Ammon's horn (tissue), 1 donor: ENCODE measurements at places on chromosomes 16 and 17.

DNA sequence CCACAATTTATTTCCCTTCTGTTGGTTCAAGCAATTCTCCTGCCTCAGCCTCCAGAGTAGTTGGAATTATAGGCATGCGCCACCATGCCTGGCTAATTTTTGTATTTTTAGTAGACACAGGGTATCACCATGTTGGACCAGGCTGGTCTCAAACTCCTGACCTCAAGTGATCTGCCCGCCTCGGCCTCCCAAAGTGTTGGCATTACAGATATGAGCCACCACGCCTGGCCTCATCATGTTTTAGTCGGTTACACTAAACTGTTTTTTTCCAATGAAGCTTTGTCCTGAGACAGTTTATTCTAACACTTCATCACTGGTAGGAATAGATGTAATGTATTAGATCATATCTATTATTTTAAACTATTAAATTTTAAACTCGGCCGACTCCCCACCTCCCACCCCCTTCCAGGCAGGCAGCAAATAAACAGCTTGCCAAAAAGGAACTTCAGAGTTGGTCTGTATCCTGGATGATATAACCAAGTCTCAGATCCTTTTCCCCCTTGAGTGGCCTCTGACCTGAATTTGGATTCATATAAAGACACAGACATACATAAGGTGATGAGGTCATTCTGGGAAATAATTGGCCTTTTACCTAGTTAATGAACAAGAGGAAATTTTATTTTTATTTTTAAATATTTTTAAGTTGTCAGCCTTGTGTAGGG is 18.4 kb upstream of the CORO6 start:
- DNase-seq: no peak

GRCh38 chr17:44374306-44375195 is 10.9 kb upstream of the FAM171A2 start:
- DNase-seq: no peak

- no peak for DNase-seq
Observed at GRCh38 chr16:2335286-2335895, 5.1 kb downstream of the ABCA3 start.

DNA sequence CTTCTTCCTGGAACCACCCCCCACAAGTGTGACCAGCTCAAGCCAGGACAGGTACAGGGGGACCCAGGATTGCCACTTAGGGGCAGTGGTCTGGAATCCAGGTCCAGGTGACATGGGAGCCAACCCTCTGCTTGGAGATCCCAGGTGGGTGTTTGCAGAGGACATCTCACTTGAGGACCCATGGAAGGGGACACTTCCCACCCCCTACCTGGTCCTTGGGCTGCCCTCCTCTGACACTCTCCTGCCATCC is 145.5 kb downstream of the SEC14L1 start:
- DNase-seq: no peak

GRCh38 chr17:41575336-41575735 is 3.5 kb upstream of the KRT9 start:
- DNase-seq: no peak

DNA sequence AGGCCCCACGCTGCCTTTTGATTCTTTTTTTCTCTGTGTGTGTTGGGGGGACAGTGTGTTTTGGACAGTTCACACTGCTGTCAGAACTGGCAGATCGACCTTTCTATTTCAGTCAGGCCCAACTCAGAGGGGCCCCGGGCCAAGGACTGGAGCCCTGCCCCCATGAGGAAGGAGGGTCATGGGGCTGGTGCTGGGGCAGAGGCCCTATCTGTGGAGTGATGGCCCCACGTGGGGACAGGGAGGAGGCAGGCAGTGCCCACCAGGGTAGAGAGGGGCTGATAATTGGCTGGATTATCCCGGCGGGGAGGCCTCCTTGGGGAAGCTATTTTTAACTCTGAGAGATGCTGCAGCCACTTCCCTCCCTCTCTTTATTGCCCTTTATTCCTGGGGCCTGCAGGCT is 5.7 kb upstream of the KCNJ12 start:
- no peak for DNase-seq

GRCh38 chr16:17321824-17322223 is 148.9 kb downstream of the XYLT1 start:
- no peak for DNase-seq

GRCh38 chr17:164303-165235 is 16.9 kb downstream of the DOC2B start:
- DNase-seq: peak; percentile 79

DNA sequence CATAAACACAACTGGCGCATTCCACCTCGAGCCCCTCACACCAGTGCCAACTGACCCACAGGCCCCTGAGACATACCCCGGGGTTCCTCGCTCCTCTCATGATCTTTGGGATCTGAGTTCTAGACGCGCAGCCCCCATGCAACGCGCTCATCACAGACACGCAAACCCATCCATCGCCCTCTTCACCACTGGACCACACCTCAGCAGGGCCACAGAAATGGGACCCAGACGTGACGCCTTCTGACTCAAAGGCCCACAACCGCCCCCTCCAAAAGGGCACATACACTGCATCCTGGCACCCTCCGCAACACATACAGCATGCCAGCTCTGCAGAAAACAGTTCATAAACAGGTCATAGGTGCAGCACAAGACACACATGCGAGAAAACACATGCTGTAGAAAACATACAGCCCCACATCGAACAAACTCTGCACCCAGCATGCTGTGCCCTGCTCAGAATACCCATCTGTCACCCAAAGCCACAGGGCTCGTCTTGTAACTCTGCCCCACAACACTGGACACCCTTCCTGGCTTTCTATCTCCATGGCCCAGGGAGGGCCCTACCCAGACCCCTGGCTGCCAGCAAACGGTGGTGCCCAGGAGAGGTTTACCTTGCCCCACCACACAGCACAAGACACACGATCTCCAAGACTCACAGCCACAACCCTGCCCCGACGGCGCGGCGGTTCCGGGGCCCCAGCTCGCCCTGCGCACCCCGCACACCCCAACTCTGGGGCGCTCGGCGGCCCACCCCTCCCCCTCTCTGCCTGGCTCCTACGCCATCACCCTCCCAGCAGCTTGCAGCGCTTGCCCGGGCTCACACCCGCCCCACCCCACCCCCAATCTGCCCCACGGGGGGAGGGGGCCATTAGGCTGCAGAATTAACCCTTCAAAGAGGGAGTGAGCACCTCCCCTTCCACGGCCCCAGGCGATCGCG is 887 bp downstream of the ZBTB4 start:
- DNase-seq: peak; percentile 67

GRCh38 chr17:44602970-44603369 is 45.7 kb downstream of the FZD2 start:
- no peak for DNase-seq

- no peak for DNase-seq
Observed at GRCh38 chr16:74296104-74296431, 546 bp upstream of the PSMD7 start.

DNA sequence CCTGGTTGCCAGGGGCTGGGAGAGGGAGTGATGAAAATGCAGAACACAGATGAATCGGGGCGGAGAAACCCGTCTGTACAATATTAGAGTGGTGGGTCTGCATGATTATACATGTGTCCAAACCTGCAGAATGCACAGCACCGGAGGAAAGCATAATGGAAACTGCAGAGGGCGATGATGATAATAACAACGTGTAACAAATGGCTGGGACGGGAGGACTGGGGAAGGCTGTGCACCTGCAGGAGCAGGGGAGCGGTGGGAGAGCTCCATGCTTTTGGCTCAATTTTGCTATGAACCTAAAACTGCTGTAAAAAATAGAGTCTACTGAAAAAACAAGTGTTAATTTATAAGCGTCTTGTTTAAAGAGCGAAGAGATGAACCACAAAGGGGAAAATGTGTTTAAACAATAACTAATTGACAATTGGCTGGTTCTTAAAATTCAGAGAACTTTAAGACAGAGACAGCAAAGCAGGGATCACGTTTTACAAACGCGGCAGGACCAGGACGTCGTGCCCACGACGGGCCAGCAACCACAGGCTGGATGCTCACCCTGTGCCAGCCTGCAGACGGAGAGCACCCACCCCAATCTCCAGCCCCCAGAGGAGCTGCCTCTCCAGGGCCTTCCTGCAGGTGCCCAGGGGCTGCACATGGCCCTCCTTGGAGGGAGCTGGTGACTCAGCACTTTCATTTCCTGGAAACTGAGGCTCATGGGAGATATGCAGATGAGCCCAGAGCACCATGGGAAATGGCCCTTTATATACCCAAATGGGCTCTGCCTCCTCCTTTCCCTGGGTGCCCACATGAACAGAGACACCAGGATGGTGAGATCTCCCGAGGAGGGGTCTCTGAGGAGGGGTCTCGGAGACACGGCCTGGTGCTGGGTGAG is at the start of gene TEX19:
Gene TEX19, plus strand, starts transcription at position 783 of the 886 bp plus-strand sequence. CDS start 2,904 bp downstream, outside the sequence.
- no peak for DNase-seq

DNA sequence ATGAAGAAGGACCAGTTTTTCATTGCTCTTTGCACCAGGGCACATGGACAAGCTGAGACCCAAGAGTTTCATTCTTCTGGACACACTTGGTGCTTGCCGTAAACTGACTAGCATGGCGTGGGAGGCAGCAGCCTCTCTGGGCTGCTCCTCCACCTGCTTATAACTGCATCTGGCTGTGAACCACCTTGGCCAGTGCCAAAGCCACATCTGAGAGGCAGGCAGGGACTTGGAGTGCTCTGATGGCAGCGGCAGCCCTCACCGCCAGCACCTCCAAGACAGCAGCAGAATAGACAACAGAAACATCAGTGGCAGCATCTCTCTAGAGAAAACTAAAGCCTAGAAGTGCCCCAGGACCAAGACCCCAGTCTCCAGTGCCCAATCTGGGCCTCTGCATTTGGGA is 4.7 kb downstream of the KRT37 start:
- no peak for DNase-seq

DNA sequence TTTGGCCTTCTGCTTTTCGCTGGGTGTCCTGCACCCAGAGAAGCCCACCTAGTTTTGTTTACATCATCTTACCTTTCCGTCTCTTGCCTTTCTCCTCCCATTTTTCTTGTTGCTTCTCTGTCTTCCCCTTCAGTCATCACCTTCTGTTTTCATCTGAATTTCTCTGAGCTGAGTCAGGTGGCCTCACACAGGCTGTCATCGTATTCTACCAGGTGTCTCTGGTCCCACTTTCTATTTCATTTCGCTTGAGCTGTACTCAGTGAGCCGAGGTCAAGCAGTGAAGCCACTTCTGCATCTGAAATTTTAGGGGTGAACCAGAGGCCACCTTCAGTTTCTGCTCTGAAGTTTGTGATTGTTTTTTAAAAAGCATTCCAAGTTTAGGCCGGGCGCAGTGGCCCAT is 9.7 kb downstream of the CRAMP1 start:
- DNase-seq: no peak

DNA sequence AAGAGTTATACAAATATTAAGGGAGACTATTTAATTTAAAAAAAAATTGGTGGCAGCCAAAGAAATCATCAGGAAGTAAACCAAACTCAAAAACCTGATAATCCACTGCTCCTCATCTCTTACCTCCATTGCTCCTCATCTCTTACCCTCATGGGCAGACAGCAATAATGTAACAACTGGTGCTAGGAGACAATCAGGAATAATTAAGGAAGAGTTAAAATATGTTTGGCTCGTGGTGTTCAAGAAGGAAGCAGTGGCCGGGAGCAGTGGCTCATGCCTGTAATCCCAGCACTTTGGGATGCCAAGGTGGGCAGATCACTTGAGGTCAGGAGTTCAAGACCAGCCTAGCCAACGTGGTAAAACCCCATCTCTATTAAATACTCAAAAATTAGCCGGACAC is 18.1 kb downstream of the ERN1 start:
- DNase-seq: no peak

GRCh38 chr16:17371299-17371698 is 99.5 kb downstream of the XYLT1 start:
- DNase-seq: no peak
